GM12864 (cell line): ENCODE measurements at places on chromosomes 11 and 22.

- DNase-seq, result no peak
Observed at GRCh38 chr11:112634995-112635737, 326.1 kb upstream of the NCAM1 start.

GRCh38 chr11:129383060-129383459, 7.4 kb downstream of the BARX2 start:
- DNase-seq, result no peak

GRCh38 chr22:29916007-29916544, 33.1 kb downstream of the MTMR3 start:
- no peak for DNase-seq

- DNase-seq, result no peak
Observed at GRCh38 chr11:114066046-114066648, 6.6 kb downstream of the ZBTB16 start.

DNA sequence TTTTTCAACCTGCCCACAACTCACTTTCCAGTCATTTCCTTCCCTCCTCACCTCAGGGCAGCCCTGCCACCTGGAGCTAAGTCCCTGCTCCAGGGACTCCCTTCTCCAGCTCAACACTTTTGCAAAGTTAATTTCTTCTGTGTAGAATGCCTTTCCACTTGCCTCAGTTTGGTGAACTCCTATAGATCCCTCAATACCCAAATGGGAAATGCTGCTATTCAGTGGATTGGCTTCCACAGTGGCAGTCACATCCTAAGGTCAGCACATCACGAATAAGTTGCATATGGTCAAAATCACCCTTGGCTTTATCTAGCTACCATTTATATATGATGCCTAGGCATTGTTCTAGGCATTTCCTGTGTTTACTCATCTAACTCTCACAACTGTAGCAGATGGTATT, 23.6 kb downstream of the GDPD5 start:
- no peak for DNase-seq

- DNase-seq, result no peak
Observed at GRCh38 chr11:4095509-4096230, 1.1 kb downstream of the RRM1 start.

- no peak for DNase-seq
Observed at GRCh38 chr11:35216962-35217678, 78.1 kb downstream of the CD44 start.

GRCh38 chr11:13260201-13260962, 17.2 kb upstream of the BMAL1 start:
- DNase-seq, result no peak

- no peak for DNase-seq
Observed at GRCh38 chr11:27357250-27357649, 5.8 kb downstream of the CCDC34 start.

- no peak for DNase-seq
Observed at GRCh38 chr22:39520226-39521105, at the start of gene ATF4. Gene ATF4 (plus strand): TSS chr22:39520562. CDS start chr22:39521446, 884 bp downstream.
